Activated B cell treated with CpG ODN at 0.5 μM for 24 hours (primary cell): ENCODE measurements at places on chromosomes 5 and 9. TPM values are rescaled to one million over a fixed set of nuclear protein-coding genes. Genes with fewer than 3 reads are reported as not detected.

Gene TIMD4
- total RNA-seq, result not detected in 2 replicates

Gene AK8
- total RNA-seq, result 0.93 and 1.0 TPM in 2 replicates

DNA sequence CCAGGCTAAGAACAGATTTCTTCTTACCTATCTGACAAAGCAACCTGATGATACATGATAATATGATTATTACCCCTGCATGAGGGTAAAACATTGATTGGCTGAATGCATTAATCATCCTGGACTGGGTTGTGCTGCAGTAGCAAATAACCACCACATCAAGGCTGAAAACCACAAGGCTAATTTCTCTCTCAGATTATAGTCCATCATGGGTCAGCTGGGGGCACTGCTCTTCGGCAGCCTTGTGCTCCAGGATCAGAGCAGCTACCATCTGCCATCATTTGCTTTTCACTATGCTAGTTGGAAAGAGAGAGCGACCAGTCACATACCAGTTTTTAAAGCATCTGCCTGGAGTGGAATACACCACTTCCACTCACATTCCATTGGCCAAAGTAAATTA, 383.5 kb downstream of the RASEF start:
- H3K27me3 ChIP-seq, result no peaks in the 10 kb centered on the region
- no peaks in the 10 kb centered on the region for H3K36me3 ChIP-seq
- no peak overlapping the region for H3K4me3 ChIP-seq
- no peaks in the 10 kb centered on the region for H3K4me1 ChIP-seq

DNA sequence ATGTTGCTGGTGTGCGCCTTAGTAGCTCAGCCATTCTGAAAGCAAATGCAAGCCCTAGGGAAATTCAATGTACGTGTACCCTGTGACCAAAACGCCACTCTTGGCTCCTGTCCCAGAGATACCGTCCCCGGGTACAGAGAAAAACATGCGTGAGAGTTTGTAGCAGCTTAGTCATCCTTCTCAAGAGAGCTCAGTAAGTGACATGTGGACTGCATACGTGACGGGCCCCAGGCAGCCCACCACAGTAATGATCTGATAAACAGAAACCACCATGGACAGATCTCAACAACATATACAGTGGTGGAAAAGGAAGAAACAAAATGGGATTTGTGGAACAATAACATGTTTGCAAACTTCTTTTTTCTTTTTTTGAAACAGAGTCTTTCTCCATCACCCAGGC, 45.1 kb downstream of the S1PR3 start:
- no peak for DNase-seq
- H3K36me3 ChIP-seq, result no peaks in the 10 kb centered on the region
- H3K4me1 ChIP-seq, result peaks cover 6% of the 10 kb centered on the region
- H3K27ac ChIP-seq, result no peak overlapping the region
- peaks cover 15% of the 10 kb centered on the region for H3K27me3 ChIP-seq

DNA sequence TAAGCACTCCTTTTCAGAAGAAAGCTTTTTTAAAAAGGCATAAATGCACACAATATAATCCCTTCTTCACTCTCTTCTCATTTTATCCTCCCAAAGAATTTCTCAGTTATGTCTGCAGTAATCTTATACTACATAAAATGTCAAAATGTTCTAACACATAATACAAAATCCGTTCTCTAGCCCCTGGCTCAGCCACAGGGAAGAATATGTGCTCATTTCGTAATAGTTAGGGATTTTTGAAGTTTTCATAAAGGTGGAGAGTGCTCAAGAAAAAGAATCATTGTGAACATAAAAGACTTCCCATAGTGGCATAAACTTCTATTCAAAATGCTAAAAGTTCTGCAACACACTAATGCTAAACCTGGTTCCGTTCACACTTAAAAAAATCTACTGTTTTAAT, 1410.7 kb upstream of the C9orf72 start:
- H3K4me3 ChIP-seq, result no peak overlapping the region
- DNase-seq, result no peak
- no peak overlapping the region for H3K27ac ChIP-seq
- H3K27me3 ChIP-seq, result no peaks in the 10 kb centered on the region

- DNase-seq, result no peak
- peak overlapping the region; percentile 74 for H3K27ac ChIP-seq
- no peaks in the 10 kb centered on the region for H3K27me3 ChIP-seq
- H3K4me1 ChIP-seq, result peaks cover 39% of the 10 kb centered on the region
- H3K36me3 ChIP-seq, result peaks cover 68% of the 10 kb centered on the region
Measured at GRCh38 chr9:33264003-33264472, 470 bp downstream of the BAG1 start.

Gene SH2D3C
- 49.2 and 51.8 TPM in 2 replicates for total RNA-seq

Gene PLPPR1
- total RNA-seq, result not detected in 2 replicates

Gene GOLPH3
- 55.5 and 60.1 TPM in 2 replicates for total RNA-seq

DNA sequence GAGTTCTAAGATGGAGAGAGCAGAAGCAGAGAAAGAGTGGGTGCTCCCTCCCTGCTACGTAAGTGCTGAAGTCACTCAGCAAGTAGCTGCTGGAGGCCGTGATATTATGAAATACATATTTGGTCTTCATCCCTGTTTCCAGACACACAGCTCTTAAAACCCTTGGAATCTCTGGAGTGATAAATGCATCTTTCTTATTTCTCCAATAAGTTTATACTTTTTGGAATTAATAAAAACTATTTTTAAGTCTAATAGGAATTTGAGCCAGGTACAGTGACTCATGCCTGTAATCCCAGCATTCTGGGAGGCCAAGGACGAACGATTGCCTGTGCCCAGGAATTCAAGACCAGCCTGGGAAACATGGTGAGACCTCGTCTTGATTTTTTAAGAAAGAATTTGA, 60.6 kb downstream of the AUH start:
- H3K27me3 ChIP-seq, result no peaks in the 10 kb centered on the region
- no peak overlapping the region for H3K4me3 ChIP-seq
- peaks cover 17% of the 10 kb centered on the region for H3K4me1 ChIP-seq

- no peaks in the 10 kb centered on the region for H3K4me1 ChIP-seq
- H3K27me3 ChIP-seq, result no peaks in the 10 kb centered on the region
- no peaks in the 10 kb centered on the region for H3K36me3 ChIP-seq
- H3K27ac ChIP-seq, result no peak overlapping the region
Measured at GRCh38 chr9:37966412-37967013, 62.6 kb upstream of the SLC25A51 start.

DNA sequence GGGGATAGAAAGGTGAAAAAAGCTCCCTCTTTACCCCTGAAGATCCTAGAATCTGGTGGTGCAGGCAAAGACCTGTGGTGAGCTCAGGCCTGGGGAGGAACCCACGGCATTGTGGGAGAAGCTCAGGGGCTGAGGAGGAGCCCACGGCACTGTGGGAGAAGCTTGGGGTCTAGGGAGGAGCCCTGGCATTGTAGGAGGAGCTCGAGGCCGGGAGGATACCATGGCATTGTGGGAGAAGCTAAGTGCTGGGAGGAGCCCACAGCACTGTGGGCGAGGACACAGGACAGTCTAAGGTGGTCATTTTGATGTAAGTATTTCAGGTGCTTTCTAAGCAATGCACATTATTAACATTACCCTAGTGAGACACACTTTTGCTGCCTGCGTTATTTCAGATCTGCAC, 179.7 kb downstream of the HSD17B3 start:
- peaks cover 3% of the 10 kb centered on the region for H3K27me3 ChIP-seq
- H3K27ac ChIP-seq, result no peak overlapping the region
- H3K4me1 ChIP-seq, result no peaks in the 10 kb centered on the region
- no peak overlapping the region for H3K4me3 ChIP-seq
- H3K36me3 ChIP-seq, result no peaks in the 10 kb centered on the region

DNA sequence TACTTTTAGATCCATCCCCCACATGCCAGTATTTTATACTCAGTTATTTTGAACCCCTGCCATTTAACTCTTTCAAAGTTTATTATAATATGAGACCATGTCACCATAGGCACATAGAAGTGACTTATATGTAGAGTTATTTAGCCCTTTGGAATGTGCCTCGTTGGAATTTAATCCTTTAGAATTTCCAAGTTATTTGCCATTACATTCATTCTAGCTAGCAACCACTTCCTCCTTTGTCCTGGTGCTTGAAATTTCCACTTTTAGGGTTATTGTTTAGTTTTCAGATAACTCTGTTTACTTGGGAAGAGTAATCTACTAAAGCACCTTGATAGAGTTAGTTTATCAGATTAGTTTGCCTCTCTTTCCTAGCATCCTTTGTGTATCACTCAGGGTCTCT, 82.8 kb upstream of the TLE1 start:
- peaks cover 2% of the 10 kb centered on the region for H3K27me3 ChIP-seq
- H3K27ac ChIP-seq, result no peak overlapping the region
- H3K4me1 ChIP-seq, result no peaks in the 10 kb centered on the region
- no peaks in the 10 kb centered on the region for H3K36me3 ChIP-seq
- DNase-seq, result no peak

Gene PFN3
- total RNA-seq, result not detected in 2 replicates

DNA sequence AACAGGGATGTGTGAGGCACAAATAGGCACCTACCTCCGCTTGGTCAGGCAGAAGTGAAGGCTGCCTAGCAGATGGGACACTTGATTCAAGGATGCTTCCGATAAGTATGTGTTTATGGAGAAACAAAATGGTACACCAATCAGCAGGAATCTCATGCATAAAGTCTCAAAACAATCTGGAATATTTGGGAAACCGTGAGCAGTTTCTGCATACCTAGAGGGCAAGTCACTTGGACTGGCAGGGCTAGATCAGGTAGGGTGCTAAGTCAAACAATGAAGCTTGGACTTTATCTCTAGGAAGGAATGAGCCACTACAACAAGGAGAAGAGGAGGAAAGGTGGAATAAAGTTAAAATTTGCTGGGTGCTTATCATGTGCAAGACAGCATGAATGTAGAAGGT, 5.5 kb downstream of the EPB41L4A start:
- no peak for DNase-seq
- H3K36me3 ChIP-seq, result peaks cover 3% of the 10 kb centered on the region
- H3K27ac ChIP-seq, result no peak overlapping the region
- H3K27me3 ChIP-seq, result peaks cover 14% of the 10 kb centered on the region
- peaks cover 12% of the 10 kb centered on the region for H3K4me1 ChIP-seq
- H3K4me3 ChIP-seq, result no peak overlapping the region

Gene TEX48
- total RNA-seq, result not detected in 2 replicates

DNA sequence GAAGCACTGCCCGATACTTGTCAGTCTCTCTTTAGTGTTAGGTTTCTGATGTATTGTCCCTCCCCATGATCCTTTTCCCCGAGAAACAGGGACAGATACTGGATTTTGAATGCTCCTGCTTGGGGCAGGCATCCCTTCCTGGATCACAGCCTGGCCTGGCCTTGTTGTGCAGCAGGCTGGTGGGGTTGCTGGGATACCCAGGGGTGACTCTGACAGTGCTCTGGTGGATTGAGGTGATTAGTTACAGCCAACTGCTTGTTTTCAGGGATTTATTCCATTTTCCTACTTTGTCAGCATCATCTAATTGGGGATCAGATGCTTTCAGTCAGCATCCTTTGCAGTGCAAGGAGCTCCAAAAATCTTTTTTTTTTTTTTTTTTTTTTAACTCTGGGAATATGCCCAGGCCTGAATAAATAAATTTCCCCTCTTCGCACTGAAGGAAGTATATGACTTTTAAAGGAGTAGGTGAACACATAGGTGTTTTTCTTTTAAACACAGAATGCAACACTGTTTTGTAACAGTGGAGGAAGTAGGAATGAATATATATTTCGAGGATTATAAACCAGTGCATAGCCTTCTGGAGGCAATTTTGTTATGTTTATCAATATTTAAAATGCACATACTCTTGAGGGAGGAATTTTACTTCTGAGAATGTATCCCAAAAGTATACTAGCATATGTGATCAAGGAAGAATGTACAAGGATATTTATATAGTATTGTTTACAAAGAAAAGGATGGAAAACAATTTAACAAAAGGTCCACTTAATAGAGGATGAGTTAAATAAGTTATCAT, 127.3 kb upstream of the ELL2 start:
- no peak overlapping the region for H3K4me3 ChIP-seq
- no peaks in the 10 kb centered on the region for H3K36me3 ChIP-seq
- H3K27ac ChIP-seq, result no peak overlapping the region
- DNase-seq, result no peak
- peaks cover 5% of the 10 kb centered on the region for H3K4me1 ChIP-seq

DNA sequence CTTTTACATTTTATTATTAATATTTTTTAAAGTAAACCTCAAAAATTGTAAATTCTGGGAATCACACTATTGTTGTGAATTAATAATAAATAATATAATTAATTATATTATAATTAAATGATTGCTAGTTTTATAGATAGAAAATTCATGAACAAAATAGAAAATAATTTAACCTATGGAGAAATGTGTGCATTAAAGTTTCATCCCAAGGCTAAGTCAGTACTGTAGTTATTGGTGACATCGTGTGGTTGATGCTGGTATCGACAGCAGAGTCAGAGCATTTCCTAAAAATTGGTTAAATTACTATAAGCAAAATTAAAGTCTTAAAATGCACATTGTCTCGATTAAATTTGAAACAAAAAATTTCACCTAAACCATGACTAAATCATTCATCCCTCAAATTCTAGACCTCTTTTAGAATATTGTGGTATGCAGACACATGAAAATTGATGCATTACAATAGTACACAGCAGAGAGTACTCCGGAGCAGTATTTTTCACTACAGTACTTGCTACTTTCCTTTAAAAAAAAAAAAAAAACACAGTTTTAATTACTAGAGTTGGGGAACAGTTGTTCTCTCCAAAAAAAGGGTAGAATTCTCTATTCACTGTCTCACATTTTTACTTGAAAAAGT, 73.9 kb downstream of the RORB start:
- H3K27ac ChIP-seq, result no peak overlapping the region
- H3K36me3 ChIP-seq, result no peaks in the 10 kb centered on the region
- H3K4me3 ChIP-seq, result no peak overlapping the region
- H3K4me1 ChIP-seq, result no peaks in the 10 kb centered on the region

GRCh38 chr5:23437011-23437410, 70.4 kb upstream of the PRDM9 start:
- no peaks in the 10 kb centered on the region for H3K4me1 ChIP-seq
- no peak overlapping the region for H3K4me3 ChIP-seq

GRCh38 chr9:95229230-95229915, 88.1 kb downstream of the FANCC start:
- no peaks in the 10 kb centered on the region for H3K27me3 ChIP-seq
- H3K27ac ChIP-seq, result no peak overlapping the region
- DNase-seq, result no peak
- H3K4me3 ChIP-seq, result no peak overlapping the region
- H3K4me1 ChIP-seq, result no peaks in the 10 kb centered on the region
